Umbilical cord (tissue), 2 donors: ENCODE measurements at places on chromosomes 7 and 10. TPM values are rescaled to one million over a fixed set of nuclear protein-coding genes. Genes with fewer than 3 reads are reported as not detected.
A peak's percentile ranks its signal among the peaks of the same experiment; 100 is the strongest.

DNA sequence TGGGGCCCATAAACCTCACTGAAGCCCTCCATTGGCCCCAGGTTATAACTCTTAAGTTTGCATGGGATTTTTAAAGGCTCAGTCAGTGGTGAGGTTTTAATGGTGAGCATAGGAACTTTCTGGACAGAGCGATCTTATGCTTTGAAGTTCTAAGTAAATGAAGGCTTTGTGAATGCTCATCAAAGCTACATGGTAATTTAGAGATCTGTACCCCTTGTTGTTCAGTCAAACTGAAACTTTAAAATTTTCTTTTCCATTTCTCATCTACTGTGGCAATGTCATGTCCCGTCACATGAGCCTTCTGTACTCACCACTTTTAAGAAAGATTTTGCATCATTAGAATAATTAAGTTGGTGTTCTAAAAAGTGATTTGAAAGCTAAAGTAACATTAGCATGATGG is 39.9 kb downstream of the CHN2 start:
- DNase-seq: no peak

DNA sequence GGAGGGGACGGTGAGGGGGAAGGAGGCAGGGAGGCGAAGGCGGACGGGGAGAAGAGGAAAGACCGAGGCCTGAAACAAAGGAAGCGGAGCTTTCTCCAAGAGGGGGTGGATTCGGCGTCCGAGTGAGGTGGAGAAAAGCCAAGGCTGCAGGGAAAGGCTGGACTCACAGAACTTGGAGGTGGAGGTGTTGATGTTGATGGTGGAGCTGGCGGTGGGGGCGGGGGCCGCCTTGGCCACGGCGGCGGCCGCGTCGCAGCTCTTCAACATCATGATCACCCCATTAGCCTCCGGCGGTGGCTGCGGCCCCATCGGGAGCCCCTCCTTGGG is 578 bp downstream of the CACUL1 start:
- peak; percentile 49 for DNase-seq

DNA sequence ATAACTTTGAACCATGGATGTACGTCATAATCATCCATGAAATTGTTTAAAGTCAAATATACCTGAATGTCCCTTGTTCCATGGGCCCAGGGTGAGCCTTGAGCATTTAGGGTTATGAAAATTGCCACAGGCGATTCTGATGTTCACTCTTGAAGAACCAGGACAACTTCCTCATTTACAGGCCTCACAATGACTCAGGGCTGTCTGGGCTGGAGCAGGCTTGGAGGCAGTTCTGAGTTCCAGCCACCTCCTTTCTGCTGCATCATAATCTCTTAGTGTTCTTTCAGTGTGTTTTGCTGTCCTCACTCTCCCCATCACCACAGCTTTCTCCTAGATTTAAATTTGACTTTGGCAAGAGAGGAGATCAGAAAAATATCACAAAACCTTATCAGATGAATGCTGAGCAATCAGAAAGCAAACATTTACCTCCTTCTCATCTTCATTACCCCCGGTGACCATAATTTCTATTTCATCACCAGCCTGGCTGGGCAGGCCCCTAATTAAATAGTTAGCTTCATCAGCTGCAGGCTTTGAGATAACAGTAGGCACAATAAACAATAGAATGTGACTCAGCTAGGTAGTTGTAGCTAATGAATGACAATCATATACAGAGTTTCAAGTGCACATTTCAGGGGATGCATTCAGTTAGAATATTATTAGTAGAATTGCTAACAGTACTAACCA is 571.0 kb downstream of the SH2D4B start:
- no peak for DNase-seq

DNA sequence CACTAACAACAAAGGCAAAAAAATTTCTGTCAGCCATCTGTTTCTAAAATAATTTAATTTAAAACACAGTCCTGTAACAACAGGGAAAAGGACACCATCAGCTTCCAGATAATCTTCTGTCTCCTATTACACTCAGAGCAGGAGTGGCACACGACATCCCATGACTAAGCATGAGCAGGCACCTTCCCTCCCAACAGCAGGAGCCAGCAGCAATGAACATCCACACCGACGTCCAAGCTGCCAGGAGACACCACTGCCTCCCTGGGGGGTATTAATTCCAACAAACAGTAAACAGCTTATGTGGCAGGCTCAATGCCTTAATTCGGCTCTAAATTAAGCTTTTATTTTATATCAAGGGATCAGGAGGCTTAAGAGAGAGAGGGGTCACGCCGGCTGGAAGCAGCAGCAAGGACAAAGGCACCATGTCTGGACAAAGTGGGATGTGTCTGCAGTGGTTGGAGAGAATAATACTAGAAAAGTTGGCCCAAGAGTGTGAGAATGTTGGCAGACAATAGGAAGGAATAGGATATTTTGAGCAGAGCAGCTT is 45.7 kb downstream of the KIAA1549 start:
- peak; percentile 46 for DNase-seq

GRCh38 chr10:85607043-85607695 is 759.4 kb downstream of the GRID1 start:
- DNase-seq: no peak

DNA sequence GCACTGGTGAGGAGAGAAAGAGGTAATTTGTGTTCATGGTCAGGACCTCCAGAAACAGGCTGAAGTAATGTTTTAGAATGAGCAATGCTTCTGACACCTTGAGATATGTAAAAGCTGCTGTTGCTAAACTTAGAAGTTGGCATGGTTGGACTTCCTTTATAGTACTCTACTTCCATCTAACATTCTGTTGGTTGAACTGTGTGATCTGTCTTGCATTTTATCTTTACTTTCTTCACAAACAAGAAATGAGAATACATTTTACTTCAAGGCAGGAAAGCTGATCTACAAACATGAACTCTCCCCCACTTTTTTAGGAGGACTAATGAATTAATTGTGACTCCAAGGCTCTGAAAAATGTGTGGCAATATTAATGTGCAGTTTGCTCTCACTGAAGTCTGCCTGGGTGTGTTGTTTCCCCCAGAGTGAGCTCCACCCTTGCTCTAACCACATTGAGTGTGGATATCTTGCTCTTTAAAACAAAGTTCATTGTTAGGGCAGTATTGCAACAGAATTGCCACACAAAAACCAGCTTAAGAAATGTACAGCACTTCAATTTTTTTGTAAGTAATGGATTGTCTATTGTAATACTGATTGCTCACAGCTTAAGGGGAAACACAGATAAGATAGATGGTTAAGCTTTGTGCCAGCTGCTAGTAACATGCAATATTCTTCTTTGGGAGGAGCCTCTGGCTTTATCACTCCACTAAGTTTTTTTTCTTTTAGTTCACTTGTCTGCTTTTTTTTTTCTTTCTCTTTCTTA is 69.0 kb downstream of the ADD3 start:
- peak; percentile 85 for DNase-seq

DNA sequence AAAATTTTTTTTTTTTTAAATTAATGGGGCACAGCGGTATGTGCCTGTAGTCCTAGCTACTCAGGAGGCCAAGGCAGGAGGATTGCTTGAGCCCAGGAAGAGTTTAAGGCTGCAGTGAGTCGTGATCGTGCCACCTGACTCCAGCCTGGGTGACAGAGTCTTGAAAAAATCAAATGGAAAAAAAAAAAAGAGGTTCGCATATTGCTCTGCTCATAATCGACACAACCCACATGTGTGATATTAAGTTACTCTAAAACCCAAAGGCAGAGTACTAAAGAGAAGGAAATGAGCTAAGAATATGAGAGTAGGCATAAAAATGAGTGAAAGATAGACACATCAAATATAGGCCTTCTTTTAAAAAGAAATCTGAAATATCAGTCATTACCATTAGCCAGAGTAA is 66.3 kb downstream of the IGF2BP3 start:
- no peak for DNase-seq

- DNase-seq: peak; percentile 35
These were observed 51.2 kb downstream of the KIF5B start for GRCh38 chr10:32005050-32005449.

- peak; percentile 52 for DNase-seq
These were observed at the start of gene AGR2 for GRCh38 chr7:16804674-16805439. AGR2 (minus strand) TSS chr7:16804999; CDS start chr7:16801796, 3,203 bp downstream.

- DNase-seq: no peak
These were observed 132.1 kb upstream of the NPS start for GRCh38 chr10:127417031-127417430.

- peak; percentile 51 for DNase-seq
These were observed 26.4 kb upstream of the SVOPL start for GRCh38 chr7:138727336-138728099.

DNA sequence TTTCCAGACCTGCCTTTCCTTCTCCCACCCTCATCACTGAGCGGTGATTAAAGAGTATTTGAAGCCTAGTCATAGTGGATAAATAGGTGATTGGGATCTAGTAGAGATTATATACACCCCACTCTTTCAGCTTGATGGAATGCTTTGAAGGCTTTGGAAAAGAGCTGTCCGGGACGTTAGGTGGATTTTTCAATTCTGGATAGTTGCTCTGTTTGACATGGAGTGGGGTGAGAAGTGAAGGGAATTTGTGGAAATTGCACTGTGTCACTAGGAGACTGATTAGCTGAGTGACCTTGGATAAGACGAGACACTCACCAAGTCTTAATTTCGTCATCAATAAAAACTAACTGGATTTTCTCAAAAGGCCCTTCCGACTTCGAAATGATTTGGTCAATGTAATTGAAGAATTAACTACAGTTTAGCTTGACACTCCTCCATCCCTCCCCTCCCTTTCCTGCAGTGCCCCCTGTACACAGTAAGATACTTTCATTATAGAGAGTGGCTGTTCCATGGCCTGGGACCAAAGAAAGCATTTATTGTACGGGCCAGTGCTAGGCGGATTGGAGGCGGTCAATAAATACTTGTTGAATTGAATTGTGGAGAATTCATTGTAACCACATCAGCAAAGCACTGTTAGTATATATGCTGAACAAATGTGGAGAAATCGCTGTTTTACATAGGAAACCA is 962 bp downstream of the ZKSCAN1 start:
- DNase-seq: no peak

GRCh38 chr7:152910545-152911225 is 151.1 kb downstream of the ACTR3B start:
- DNase-seq: no peak

- peak; percentile 10 for DNase-seq
These were observed 79.9 kb downstream of the VTI1A start for GRCh38 chr10:112526906-112527305.

GRCh38 chr7:149741629-149742028 is 31.8 kb downstream of the ZNF467 start:
- DNase-seq: peak; percentile 27

- DNase-seq: no peak
These were observed 77.7 kb downstream of the RBM33 start for GRCh38 chr7:155722118-155722517.

- peak; percentile 43 for DNase-seq
These were observed 45.8 kb upstream of the LYZL1 start for GRCh38 chr10:29243066-29243465.

- DNase-seq: no peak
These were observed 5.3 kb upstream of the COL1A2 start for GRCh38 chr7:94389381-94389780.

DNA sequence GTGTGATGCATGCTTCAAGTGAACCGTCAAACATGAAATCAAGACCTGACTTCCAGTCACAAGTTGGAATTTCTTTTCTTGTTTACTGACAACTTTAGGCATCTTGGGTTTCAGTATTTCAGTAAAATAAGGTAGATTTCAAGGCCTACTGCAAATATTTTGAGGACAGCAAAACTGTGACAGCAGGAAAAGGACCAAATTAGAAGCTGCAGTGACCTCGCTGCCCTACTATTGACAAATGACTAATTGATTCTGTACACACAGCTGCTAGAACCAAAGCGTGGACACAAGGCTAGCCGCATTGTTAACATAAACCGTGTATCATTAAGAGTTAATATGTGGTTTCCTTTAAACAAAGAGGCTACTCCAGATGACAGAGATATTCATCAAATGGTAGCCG is 105.7 kb upstream of the SEC61G start:
- DNase-seq: no peak

DNA sequence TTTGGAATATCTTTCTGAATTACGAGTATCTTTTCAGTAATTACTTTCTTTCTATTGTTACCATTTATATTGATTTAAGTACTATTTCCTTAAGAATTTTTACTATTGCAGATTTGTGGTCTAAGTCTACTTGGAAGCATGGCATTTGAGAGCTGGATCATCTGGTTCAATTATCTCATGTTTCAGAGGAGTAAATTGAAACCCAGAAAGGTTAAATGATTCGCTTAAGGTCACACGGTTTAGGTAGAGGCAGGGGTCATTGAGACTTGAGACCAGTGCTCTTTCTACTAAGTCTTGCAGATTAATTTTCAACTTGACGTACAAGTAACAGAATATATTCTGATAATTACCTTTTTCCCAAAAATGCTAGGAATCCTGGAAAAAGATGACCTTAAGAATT is 109.2 kb upstream of the GLCCI1 start:
- no peak for DNase-seq

DNA sequence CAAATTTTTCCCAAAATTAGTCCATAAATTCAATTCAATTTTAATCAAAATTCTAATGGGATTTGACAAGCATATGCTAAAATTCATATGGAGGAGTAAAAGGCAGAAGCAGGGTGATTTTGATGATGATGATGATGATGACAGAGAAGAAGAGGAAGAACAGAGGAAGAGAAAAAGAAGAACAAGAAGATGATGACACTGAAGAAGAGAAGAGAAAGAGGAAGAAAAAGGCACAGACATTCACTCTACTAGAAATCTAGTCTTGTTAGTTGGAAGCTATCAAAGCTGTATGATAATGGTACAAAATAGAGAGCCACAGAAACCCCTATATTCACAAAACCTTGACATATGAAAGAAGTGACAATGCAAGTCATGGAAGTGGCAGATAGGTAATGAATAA is 157.9 kb downstream of the ELMO1 start:
- no peak for DNase-seq

DNA sequence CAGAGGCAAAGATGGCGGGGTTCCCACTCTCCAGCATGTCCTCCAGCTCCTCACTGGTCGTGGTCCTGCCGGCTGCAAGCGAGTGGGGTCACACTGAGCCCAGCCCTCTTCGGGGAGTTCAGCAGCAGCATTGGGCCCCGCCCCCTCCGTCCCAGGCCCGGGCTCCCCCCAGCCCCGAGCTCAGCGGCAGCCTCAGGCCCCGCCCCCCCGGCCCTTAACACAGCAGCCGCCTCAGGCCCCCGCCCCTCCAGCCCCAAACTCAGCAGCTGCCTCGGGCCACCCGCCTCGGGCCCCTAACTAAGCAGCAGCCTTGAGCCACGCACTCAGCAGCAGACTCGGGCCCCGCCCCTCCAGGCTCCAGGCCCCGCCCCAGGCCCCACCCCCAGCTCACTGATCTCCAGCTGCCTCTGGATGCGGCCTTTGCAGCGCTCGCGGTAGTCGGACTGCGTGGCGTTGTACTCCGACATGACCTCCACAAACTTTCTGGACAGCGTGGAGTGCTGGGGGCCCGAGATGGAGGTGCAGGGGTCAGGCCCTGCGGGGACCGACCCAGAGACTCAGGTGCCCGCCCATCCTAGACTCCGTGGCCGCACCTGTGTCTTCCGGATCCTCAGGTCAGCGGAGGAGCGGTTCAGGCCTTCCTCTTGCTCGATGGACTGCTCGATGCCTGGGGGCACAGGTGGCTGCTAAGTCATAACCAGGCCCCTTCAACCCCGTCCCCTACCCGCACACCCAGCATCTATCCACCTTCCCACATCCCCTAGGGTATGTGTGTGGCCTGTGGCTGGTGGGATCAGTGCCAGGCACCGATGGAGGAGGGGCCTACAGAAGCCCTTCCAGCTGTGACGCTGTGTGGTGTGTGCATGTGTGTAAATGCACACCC is 15.5 kb downstream of the STX1A start:
- DNase-seq: peak; percentile 88

Gene SRRM3
- total RNA-seq: 3.1 TPM

Gene TRIM73
- 1.9 TPM for total RNA-seq

Gene EPC1
- 51.0 TPM for total RNA-seq

Gene PTF1A
- 7.5 TPM for total RNA-seq

Gene GRID2IP
- 0.96 TPM for total RNA-seq

Gene SPDYE2B
- 2.6 TPM for total RNA-seq

Gene TRIM50
- 0.48 TPM for total RNA-seq

Gene SPDYE6
- not detected for total RNA-seq

Gene LFNG
- total RNA-seq: 11.1 TPM
